Memory B cell (primary cell): ENCODE measurements at places on chromosomes 13 and 19.

GRCh38 chr13:40485611-40486517 is 180.6 kb downstream of the FOXO1 start:
- DNase-seq: no peak

DNA sequence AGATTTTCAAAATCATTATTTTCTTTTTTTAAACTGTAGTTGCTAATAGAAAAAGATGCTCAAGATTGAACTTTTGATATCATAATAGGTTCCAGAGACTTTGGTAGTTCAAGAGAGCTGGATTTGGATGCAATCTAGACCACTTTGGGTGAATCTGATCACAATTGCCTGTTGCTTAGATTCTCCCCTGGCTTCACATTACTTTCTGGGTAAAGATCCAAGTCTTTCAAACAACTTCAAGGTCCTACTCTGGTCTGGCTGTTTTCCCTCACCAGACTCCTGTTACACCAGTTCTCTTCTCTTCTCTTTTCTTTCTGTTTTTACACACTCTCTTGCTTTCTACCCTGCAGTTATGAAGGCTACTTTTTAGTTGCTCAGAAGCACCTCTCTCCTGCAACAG is 7.4 kb upstream of the SPRY2 start:
- no peak for DNase-seq

- no peak for DNase-seq
Measured at GRCh38 chr13:50955798-50956197, 46.2 kb downstream of the RNASEH2B start.

GRCh38 chr19:16319481-16319880 is 5.1 kb upstream of the KLF2 start:
- DNase-seq: no peak

GRCh38 chr13:30974350-30974749 is 41.9 kb downstream of the TEX26 start:
- no peak for DNase-seq

GRCh38 chr13:98490195-98490836 is 86.6 kb downstream of the STK24 start:
- no peak for DNase-seq

- no peak for DNase-seq
Measured at GRCh38 chr19:3670796-3671679, 29.2 kb downstream of the PIP5K1C start.

- no peak for DNase-seq
Measured at GRCh38 chr13:77699059-77699680, 1.7 kb downstream of the SLAIN1 start.

DNA sequence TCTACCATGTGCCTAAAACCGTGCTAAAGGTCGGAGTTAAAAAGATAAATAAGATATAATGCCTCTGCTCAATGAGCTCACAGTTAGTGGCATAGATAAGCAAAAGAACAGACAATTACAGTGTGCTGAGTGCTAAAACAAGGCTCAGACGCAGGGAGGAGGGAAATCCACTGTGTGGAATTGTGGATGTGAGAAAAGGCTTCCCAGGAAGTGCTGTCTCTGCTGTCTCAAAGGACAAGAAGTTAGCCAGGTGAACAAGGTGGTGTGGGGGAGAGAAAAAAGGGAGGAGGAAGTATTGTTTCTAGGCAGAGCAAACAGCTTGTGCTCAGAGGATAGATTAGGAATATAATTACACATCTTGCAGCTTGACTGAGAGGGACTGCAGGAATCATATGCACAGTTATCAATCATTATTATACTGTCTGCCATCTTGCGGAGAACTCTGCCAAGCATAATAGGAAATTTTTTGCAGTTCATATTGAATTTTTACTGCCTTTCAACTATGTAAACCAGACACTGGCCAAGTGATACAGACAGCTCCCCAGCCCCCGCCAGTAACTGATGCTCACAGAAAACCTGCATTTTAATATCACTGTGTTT is 9.3 kb downstream of the C13orf42 start:
- no peak for DNase-seq

GRCh38 chr13:28576067-28576466 is 81.1 kb upstream of the FLT1 start:
- no peak for DNase-seq

- no peak for DNase-seq
Measured at GRCh38 chr19:40302224-40303011, 17.3 kb upstream of the AKT2 start.

GRCh38 chr13:58376775-58377174 is 745.2 kb downstream of the PCDH17 start:
- no peak for DNase-seq

GRCh38 chr13:44498502-44498901 is 77.6 kb downstream of the TSC22D1 start:
- no peak for DNase-seq

DNA sequence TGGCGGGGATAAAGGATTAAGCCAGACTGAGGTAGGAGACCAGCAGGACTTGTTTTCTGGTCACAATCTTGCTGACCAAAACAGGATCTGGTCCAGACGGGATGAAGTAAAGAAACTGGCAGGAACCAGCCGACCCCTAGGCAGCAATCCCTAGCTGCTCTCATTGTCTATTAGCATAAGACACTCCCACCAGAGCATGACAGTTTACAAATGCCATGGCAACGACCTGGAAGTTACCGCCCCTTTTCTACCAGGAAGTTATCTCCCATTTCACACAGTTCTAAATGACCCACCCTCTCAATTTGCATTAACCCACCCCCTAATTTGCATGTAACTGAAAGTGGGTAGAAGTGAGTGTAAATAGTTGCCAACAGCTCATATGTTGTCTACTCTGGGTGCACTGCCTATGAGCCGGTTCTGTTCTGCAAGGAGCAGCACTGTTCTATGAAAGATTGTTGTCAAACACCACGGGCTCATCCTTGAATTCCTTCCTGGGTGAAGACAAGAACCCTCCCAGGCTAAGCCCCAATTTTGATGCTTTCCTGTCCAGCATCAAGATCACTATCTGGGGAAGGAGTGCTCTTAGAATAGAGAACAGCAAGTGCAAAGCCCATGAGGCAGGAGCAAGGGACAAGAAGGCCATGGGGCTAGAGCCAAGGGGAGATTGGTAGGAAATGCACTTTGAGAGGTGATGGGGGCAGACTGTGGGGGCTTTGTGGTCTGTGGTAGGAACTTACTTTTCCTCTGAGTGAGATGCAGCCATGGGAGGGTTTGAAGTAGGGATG is 13.9 kb upstream of the FBXO27 start:
- no peak for DNase-seq

- no peak for DNase-seq
Measured at GRCh38 chr19:15810335-15810734, 5.1 kb downstream of the OR10H1 start.

- DNase-seq: no peak
Measured at GRCh38 chr19:50420127-50420526, 1.4 kb downstream of the SPIB start.

DNA sequence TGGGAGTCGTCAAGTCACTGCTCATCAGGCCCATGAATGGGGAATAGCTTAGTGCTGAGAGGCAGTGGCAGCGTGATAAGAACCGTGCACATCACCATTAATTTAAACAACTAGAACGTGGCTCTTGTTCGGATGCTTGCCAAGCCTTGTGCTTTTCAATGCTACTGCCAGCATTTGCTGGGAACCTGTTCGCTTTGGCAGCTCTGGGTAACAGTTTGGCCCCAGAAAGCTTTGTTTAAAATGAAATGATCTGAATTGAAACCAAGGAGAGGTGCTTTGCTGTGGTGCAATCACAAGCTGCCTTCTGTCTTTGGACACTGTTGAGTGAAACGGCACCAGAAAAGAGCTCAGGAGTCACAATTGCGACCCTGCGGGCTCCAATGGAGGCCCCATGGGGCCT is 53.5 kb upstream of the OLFM4 start:
- no peak for DNase-seq

GRCh38 chr13:111656439-111656838 is 336.0 kb downstream of the TEX29 start:
- no peak for DNase-seq

GRCh38 chr13:38921081-38921480 is 69.5 kb downstream of the STOML3 start:
- DNase-seq: no peak

DNA sequence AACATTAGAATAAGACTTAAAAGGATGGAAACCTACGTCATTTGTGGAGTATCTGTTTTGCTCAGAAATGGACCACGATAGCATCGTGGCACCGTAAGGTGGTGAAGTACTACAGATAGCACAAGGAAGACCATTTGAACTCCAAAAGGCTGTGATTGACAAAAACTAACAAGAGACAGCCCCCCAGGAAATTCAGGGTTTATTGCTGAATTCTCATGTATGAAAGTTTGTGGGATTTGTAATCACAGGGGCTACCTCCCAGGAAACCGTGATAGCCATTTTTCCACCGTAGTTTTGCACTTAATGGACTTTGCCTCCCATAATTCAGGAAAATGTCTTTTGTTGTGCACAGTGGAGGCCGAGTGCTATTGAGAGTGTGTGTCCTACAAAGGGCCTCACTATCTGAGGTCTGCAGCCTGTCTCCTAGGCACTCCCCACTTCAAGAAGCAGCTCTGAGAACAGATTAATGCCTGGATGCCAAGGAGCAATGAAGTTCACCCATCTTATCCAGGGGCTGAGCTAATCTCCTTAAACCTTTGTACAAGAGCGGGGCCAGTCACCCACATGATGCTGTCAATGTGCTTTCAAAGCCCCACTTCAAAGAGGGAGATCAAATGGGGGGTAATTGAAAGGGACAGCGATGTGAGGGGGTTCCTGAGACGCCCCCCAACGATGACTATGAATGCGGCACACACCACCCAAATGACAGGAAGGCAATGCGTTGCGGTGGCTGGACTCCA is 182.6 kb downstream of the COL4A1 start:
- DNase-seq: no peak

DNA sequence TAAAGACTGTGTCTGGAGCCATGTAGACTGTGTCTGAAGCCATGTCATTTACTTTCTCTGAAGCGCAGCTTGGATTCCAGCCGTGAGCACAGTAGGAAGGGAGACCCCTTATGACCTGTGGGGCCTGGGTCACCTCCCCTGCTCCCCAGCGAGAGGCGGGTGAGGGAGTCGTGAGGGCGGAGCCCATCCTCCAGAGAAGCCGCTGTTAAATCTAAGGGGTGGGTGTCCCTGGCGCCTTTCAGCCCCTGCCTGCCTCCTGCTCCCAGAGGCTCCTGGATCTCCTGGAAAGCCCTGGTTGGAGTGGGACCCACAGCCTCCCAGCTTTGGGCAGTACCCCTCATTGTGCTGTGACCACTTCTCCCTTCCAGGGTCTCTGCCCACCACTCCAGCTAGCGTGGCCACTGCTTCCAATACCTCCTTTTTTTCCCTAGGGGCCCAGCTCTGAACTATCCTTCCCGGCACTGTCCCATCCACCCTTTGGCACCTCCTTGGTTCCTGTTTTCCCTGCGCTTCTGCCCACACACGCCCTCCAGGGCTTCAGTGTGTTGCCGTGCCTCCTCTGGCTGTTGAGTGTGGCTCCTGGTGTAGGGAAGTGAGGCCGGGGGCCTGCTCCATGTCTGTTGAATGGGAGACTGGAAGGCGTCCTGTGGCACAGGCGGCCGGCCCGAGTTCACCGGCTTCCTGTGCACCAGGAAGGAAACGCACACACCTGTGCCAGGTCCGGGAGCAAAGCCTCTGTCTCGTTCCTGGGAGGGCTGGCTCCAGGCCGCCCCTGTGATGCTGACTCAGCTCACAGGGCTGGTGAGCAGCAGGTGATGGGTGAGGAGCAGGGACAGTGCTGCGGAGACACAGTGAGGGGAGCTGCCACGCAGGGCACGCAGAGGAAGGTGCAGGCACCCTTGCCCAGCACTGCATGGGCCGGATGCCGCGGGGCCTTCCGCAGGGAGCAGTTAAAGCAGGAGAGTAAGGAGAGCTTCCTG is 29.4 kb downstream of the ATP4B start:
- DNase-seq: no peak

DNA sequence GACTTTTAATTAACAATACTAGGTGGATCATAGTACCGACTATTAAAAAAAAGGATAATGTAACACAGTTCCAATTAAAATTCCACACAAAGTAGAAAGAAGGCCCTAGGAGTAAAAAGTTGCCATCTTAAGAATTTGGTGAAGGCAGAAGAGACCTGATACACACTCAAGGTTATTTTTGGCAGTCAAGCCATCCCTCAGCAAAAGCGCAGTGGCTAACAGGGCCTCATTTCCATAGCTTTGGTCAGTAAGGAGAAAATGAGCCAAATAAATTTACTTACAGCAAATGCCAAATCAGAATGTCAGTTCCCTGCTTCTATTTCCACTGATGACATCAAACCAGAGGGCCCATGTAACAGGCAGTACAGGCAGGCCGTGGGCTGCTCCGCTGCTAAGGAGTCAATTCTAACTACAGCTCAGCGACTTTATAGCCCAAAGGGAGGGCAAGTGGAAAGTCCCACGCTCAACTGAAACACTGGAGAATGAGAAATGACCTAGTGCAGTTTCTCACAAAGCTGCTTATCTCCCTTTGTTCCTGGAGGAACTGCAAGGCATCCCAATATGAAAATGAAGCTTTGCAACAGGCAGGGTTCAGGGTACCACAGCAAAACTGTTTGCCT is 6.3 kb downstream of the ARGLU1 start:
- no peak for DNase-seq

DNA sequence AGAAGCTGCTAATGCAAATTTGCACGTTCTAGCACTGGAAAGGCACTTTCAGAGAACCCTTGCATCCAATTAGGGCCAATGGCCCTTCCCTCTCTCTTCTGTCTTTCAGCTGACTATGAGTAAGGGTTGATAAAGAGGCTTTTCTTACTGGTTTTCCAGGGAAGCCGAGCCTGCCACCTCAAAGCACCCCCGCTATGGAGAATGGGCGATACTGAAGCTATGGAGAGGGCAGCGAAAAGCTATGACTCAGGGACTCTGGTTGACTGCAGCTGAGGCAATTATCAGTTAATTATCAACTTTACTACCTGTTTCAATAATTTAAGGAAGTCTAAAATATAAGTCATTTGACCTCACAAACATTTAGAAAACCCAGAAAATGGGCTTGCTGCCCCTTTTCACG is 115.8 kb downstream of the TRPC4 start:
- DNase-seq: no peak

DNA sequence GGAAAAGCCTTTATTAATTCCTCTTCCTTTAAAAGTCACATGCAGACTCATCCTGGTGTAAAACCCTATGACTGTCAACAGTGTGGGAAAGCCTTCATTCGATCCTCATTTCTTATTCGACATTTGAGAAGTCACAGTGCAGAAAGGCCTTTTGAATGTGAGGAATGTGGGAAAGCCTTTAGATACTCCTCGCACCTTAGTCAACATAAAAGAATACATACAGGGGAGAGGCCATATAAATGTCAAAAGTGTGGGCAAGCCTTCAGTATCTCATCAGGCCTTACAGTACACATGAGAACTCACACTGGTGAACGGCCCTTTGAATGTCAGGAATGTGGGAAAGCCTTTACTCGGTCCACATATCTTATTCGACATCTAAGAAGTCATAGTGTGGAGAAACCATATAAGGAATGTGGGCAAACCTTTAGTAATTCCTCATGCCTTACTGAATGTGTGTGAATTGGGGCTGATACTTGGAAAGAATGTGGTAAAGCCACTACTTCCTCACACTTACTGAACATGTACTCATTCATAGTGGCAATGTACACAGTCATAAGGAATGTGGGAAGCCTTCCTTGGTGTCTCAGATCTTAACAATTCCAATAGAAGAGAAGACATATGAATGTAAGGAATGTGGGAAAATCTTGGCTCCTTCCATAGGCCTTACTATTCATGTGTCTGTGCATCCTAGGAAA is 18.8 kb downstream of the ZNF559 start:
- DNase-seq: no peak
